ENCODE measurements at places on chromosomes 5 and 9.

DNA sequence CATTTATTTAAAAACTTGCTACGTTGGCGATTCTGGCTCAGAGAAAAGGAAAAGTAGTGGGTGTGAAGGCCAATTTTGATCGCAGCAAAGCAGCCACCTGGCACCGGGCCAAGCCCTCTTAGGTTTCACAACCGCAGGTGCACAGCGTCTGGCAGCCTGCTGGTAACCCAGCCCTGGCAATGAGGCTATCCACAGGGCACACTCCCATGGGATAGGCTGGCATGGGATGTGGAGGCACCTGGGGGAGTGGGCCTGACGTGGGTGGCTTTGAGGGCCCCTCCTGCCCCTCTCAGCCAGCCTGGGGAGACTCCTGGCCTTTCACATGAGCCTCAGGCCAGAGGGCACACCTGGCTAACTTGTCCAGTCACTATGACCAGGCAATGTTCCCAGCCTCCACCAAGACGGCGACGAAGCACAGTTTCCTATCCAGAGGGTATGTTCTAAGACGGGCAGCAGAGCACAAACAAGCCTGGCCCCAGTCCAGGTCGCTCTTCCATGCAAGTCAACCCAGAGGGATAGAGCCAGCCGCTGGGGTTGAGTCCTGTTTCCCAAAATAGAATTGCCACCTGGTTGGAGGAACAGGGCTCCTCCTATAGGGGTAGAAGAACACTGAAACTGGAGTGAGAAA is 19.0 kb downstream of the CMBL start:
- DNase-seq = no peak

DNA sequence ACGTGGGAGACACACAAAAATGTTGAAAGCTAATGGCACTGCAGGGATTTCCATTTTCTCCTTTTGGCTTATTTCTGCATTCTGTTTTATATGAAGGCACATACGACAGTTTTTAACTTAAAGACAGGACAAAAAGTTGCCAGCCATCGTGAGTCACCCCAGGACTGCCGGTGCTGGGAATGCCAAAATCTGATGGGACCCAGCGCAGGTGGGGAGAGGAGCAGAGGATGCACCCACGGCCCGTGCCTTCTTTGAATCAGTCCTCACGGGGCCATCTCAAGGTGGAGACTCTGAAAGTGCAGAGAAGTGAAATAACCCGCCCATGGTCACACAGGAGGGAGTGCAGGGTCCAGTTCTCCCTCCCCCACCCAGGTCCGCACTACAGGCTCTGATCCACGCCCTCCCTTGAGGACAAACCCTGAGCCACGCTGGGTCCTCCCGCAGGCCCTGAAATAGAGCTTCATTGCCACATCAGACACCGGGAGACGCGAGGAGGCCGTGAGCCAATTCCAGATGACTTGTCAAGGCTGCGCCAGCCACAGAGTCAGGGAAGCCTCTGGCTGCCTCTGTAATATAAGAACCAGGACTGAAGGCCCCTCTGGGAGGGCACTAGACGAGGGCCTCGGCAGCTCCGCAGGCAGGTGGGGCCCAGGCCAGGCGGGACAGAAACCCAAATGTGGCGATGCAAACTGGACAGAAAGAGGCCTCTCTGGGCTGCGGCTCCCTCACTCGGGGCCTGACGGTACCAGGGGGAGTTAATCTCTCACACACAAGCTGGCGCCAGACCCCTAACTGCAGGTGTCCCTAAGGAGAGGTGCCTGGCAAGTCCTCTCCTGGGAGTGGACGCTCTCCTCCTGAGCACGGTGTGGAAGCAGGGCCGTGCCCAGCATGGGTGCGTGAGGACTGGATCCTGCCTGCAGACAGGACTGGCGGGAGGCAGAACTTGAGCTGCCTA is 22.9 kb downstream of the ADAMTS2 start:
- DNase-seq = no peak

DNA sequence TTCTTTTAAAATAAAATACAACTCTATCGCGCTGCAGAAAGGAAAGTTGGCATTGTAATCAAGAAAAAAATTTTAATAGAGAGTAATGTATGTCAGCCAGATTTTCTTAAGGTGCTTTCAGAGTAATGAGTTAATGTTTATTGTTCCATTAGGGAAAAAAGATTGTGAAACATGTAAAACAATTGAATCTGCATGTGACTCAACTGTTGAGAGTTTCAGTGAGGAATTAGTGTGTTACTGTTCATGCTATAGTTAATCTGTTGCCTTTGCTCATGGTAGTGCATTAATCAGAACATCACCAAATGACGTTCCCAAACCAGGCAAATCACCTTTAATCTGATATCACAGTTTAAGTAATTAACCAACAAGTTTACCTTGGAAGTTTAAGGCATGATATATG is 600.5 kb downstream of the NR2F1-AS1 start:
- no peak for DNase-seq

- DNase-seq = no peak
Measured at GRCh38 chr5:160169326-160169725, 50.1 kb upstream of the PWWP2A start.

DNA sequence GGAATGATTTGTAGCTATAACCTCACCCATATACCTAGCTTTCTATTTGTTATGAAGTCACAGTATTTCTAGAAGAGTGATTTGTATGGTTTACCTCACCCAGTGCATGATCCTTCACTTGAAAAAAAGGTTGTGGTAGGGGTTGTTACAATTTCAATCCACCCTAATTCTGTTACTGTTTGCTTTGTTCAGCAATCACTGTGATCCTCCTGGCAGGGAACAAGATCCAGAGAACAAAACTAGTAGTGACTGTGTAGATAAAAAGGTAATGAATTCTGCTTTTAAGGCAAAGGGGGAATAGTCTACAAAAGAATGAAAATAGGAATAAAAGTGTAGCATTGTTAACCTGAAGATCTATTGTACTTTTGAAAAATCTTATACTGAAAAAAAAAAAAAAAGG is 191.3 kb upstream of the SH3GL2 start:
- DNase-seq = no peak

GRCh38 chr9:117412841-117413240 is 2.0 kb downstream of the ASTN2 start:
- no peak for DNase-seq

DNA sequence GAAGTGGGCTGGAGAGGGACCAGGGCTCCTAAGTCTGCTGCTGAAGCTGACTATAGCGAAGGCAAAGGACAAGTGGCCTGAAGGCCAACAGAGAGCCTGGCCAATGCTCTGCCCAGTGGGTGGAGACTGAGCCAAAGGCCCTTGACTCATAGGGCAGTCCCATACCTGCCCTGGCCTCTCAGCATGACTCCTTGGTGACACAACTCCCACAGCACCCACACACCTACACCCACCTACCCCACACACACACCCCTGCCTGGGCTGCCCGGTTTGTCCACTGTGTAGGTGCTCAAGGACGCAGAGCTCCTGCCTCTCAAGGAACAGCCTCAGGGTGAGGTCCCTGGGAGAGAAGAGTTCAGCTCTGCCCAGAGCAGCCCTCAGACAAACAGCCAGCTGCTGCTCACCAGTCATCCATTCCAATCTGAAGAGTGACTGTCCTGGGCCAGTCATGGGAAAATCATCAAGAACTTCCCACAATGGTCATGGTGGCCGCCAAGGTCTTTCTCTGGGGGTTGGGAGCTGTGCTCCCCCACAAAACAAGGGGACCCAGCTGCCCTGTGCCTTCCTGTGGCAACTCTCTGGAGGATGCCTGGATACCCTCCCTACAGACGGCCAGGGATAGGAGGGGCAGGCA is 5.0 kb downstream of the TNIP1 start:
- DNase-seq = no peak

DNA sequence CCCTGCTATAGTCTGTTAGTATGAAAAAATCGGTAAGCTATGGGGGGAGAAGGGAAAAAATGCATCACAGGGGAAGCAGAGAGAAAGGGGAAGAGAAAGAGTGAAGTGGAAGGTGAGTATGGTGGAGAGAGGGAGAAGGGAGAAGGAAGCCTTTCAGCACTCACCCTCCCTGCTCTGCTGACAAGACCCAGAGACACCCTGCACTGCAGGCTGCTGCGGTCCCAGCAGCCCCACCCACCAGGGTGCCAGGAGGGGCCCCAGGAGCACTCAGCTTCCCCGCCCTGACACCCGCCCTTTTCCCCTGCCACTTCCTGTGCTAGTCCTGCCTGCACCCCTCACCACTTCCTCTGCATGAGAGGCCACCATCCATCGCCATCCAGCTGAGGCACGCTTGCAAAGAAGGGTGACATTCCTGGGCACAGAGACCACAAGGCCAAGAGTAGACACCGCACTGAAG is 12.7 kb downstream of the STK10 start:
- no peak for DNase-seq

Measured in cortex of kidney (tissue), 1 donor.